ENCODE measurements at places on chromosomes 6 and 20.

GRCh38 chr20:61126369-61127195 is 125.5 kb upstream of the CDH4 start:
- DNase-seq = no peak

GRCh38 chr6:164751395-164751794 is 558.0 kb downstream of the C6orf118 start:
- DNase-seq = no peak

DNA sequence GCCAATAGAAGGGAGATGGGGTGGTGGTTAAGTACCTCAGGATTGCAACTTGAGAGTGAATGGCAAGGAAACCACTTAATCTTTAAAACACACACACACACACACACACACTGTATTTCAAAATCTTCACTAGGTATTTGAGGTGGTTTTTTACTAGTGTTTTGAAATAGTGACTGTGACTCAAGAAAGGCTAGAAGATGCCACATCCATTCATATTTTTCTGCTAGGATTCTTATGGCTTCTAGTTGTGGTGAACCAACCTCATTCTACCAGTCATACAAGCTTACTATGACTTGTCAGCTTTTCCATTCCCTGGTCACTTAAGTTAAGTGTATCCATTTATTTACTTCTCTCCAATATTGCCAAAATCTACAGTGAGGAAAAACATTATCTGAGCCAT is 519.4 kb upstream of the JAG1 start:
- no peak for DNase-seq

GRCh38 chr6:125164696-125165095 is 11.1 kb downstream of the TPD52L1 start:
- no peak for DNase-seq

- DNase-seq = no peak
Measured at GRCh38 chr6:56144538-56145324, 102.6 kb downstream of the COL21A1 start.

- no peak for DNase-seq
Measured at GRCh38 chr6:52718550-52718949, 44.7 kb downstream of the GSTA2 start.

- no peak for DNase-seq
Measured at GRCh38 chr6:112433457-112433856, 86.3 kb downstream of the RFPL4B start.

- no peak for DNase-seq
Measured at GRCh38 chr20:51276296-51276695, 253.4 kb upstream of the KCNG1 start.

- no peak for DNase-seq
Measured at GRCh38 chr6:125314009-125314581, 12.3 kb upstream of the HDDC2 start.

GRCh38 chr6:169145496-169145895 is 108.2 kb downstream of the THBS2 start:
- no peak for DNase-seq

DNA sequence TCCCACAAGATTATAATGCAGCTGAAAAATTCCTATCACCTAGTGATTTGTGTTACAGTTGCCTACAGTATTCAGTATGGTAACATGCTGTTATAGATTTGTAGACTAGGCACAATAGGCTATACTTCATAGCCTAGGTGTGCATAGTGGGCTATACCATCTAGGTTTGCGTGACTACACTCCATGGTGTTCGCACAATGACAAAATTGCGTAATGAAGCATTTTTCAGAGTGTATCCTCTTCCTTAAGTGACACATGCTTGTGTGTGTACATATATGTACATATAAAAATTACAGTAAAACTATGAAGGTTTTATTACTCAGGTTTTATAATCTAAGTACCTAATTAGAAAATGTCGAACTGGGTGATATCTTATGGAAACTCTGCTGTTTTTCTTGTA is 133.0 kb downstream of the FARS2 start:
- no peak for DNase-seq

GRCh38 chr6:151176911-151177770 is 62.6 kb upstream of the AKAP12 start:
- DNase-seq = no peak

DNA sequence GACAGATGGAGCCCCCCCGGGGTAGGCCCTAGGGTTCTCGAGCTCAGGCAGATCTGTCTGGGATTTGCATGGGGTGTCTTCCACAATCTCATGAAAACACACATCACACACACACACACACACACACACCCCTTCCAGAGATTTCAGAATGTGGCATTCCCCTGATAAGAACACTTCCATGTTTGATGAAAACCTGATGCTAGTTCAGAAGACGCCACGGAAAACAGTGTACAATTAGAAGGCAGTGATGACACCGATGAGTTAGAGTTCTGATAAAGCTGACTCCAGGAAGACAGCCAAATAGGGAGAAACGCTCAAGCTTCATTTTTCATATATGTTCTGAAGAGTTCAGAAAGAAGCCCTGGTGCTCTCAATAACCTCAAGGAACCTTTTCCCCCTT is 438.7 kb upstream of the JARID2 start:
- no peak for DNase-seq

GRCh38 chr6:5275497-5275896 is 14.2 kb downstream of the FARS2 start:
- no peak for DNase-seq

GRCh38 chr6:167764215-167764614 is 62.5 kb upstream of the AFDN start:
- DNase-seq = no peak

GRCh38 chr6:111624401-111625098 is 18.9 kb upstream of the TRAF3IP2 start:
- DNase-seq = no peak

GRCh38 chr6:8175046-8175777 is 72.9 kb upstream of the EEF1E1 start:
- DNase-seq = no peak

- no peak for DNase-seq
Measured at GRCh38 chr20:37328149-37328945, 17.6 kb upstream of the SRC start.

GRCh38 chr20:58941471-58941870 is 39.6 kb upstream of the NELFCD start:
- no peak for DNase-seq

DNA sequence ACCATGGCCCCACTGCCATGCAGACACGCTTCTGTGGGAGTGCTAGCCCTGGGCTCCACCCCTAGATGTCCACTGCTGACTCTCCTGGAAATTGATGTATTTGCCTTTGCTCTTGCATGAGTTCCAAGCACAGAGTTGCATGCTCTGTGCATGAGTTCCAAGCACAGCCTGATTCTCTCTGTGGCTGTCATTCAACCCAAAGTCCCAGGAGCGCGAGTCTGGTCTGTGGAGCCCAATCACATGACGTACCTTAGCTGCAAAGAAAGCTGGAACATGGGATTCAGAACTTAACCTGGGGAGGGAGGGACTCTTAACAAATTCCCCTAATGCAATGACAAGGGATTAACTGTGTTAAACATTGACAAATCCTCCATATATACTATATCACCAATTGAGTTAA is 114.3 kb upstream of the SLC24A3 start:
- no peak for DNase-seq

DNA sequence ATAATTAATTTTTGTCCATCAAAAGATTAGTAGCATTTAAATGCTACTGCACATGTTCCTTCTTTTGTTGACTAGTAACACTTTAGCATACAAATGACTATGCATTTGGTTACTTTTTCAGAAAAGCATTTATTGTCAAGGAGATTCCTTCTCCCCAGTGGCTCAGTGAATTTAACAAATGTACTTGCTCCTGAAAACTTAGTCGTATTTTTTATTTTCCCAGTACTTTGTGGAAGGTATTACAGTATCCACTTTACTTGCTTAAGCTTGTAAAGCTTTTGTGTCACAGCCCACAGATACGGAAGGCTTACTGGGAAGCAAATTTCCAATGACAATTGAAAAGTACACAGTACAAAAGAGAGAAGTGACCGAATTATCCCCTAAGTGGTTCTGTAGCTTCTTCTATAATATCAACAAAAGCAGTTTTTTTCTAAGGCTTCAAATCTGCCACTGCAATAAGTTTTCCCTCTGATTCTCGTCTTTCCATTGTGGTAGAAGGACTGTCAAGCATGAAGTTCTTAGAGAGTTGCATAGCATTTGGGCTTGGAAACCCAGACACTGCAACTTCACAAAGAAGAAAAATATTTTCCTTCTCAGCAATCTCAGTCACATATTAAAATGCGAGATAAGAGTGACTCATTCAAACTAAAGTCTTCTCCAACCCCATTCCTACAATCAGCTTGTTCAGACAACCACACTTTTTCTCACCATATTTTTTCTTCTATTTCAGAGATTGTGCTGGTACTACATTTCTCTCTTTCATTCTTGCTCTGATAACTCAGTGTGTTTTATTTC is 431.2 kb downstream of the GRIK2 start:
- no peak for DNase-seq

DNA sequence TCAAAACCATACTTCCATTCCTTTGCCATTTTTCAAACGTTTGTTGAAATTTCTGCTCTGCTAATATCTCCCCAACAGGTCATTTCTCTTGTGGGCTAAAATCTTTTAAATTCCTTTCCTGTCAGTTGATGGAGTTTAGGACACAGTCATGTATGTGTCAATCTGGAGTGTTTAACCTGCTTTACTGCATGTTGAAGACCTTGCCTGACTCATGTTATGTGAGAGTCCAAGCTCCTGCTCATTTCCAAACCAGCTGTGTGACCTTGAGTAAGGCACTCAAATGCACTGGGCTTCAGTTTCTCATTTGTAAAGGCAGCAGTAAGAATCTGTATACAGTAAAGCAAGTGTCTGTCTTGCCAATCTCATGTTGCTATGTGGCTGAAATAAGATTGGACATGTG is 171.9 kb upstream of the SPACA1 start:
- DNase-seq = no peak

GRCh38 chr20:63065911-63066310 is 59.1 kb upstream of the BHLHE23 start:
- DNase-seq = no peak

DNA sequence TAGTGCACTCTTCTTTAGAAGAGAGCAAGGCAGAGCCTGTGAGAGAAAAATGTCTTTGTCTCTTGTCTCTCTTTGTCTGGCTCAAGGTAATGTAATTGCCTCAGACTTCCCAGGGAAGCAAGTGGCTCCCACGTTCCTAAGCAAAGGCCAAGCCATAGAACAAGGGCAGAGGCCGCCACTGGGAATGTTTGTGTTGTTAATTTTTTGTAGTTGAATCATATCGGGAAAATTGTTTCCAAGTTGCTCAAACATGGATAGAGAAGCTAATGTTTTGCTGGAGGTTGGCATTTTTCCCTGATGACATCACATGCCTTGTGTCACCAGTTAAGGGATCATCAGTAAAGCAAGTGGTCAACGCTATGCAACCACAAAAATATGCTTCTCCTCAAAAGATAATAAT is 211.5 kb upstream of the FOXA2 start:
- DNase-seq = no peak

All from activated CD8-positive, alpha-beta memory T cell treated with anti-CD3 and anti-CD28 coated beads for 48 hours (primary cell).